ENCODE measurements at places on chromosomes 6 and 20.

DNA sequence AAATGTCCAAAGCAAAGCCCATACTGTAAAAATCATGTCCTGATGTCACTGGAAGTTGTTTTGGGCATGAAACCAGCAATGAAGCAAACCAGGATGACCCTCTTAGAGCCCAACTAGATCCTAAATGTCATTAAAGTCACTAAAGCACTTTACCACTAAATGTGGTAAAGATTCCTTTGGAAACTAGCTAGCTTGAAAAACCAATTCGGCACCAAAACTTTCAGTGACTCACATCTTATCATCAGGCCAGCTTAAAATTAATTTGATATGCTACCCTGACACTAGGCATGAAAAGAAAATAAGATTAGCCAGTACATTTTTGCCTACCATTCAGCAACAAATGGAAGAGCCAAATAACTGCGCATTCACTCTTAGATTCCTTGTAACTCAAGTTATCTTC lies 145.8 kb downstream of the PACRG start:
- no peaks in the 10 kb centered on the region for H3K27me3 ChIP-seq
- no peak overlapping the region for H3K4me3 ChIP-seq
- no peak for DNase-seq
- no peaks in the 10 kb centered on the region for H3K36me3 ChIP-seq
- H3K27ac ChIP-seq: no peak overlapping the region

GRCh38 chr6:6829872-6830685 lies 241.6 kb downstream of the LY86 start:
- no peak for DNase-seq
- no peaks in the 10 kb centered on the region for H3K36me3 ChIP-seq
- no peak overlapping the region for H3K4me3 ChIP-seq
- H3K27me3 ChIP-seq: no peaks in the 10 kb centered on the region

GRCh38 chr6:153130515-153131036 lies 506 bp downstream of the RGS17 start:
- H3K27ac ChIP-seq: no peak overlapping the region
- no peaks in the 10 kb centered on the region for H3K36me3 ChIP-seq
- peaks cover 11% of the 10 kb centered on the region for H3K27me3 ChIP-seq
- no peak for DNase-seq
- H3K4me1 ChIP-seq: peaks cover 11% of the 10 kb centered on the region
- H3K4me3 ChIP-seq: peak overlapping the region; percentile 50

DNA sequence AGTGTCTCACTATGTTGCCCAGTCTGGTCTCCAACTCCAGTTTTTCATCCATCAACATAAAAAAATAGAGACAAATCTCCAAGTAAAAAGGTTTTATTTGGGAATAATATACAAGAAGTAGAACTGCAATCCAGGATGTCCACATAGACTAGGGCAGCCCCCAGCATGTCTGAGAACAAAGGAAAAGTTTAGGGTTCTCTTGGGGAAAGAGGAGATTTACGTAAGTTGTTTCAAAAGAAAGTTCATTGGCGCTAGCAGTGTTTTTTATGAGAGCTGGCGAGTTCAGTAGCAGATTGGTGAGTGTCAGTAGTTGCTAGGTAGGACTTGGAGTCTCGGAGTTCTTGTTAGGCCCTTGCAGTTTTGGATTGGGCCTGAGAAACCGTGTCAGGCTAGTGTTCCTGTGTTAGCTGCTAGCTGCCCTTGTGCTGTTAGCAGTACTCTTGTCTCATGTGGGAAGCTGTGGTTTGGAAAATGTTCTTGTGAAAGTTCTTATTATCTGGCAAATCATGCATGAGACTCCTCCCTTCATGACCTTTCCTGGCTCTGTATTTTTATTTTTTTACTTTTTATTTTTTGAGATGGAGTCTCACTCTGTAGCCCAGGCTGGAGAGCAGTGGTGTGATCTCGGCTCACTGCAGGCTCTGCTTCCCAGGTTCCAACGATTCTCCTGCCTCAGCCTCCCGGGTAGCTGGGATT lies 24.7 kb downstream of the TTLL9 start:
- H3K27ac ChIP-seq: no peak overlapping the region
- no peaks in the 10 kb centered on the region for H3K27me3 ChIP-seq
- no peaks in the 10 kb centered on the region for H3K36me3 ChIP-seq
- no peak for DNase-seq
- H3K4me1 ChIP-seq: no peaks in the 10 kb centered on the region

GRCh38 chr6:167492100-167492449 lies 167.2 kb downstream of the TTLL2 start:
- no peak overlapping the region for H3K27ac ChIP-seq
- DNase-seq: no peak
- H3K36me3 ChIP-seq: no peaks in the 10 kb centered on the region

GRCh38 chr6:79946272-79947190 lies 822 bp downstream of the ELOVL4 start:
- H3K27me3 ChIP-seq: no peaks in the 10 kb centered on the region
- peak overlapping the region; percentile 45 for H3K4me3 ChIP-seq
- H3K4me1 ChIP-seq: peaks cover 10% of the 10 kb centered on the region
- H3K27ac ChIP-seq: no peak overlapping the region
- DNase-seq: peak; percentile 8

DNA sequence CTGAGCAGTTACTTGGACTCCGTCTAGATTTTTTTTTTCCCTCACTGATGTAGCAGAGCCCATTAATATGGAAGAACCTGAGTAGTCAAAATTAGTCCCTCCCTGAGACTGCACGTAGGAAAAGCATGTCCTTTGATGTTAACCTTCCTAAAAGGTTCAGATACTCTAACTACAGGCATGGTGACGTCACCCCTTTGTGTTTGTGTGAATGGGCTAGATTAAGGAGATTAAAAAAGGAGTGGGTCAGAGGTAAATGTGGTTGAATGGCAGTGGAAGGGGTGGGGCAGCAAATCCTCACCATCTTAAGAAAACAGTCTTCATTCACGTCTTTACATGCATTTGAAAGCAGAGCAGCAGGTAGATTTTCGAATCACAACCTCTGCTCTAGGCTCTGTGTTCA lies 521.1 kb downstream of the TFAP2B start:
- H3K4me3 ChIP-seq: no peak overlapping the region
- no peaks in the 10 kb centered on the region for H3K27me3 ChIP-seq
- DNase-seq: no peak
- H3K4me1 ChIP-seq: no peaks in the 10 kb centered on the region
- no peak overlapping the region for H3K27ac ChIP-seq

GRCh38 chr20:57649617-57650015 lies 29.4 kb upstream of the ZBP1 start:
- DNase-seq: no peak
- peaks cover 4% of the 10 kb centered on the region for H3K4me1 ChIP-seq
- no peak overlapping the region for H3K4me3 ChIP-seq
- no peaks in the 10 kb centered on the region for H3K27me3 ChIP-seq

- H3K27ac ChIP-seq: no peak overlapping the region
- H3K4me3 ChIP-seq: no peak overlapping the region
- no peaks in the 10 kb centered on the region for H3K27me3 ChIP-seq
- H3K4me1 ChIP-seq: no peaks in the 10 kb centered on the region
- no peak for DNase-seq
Measured at GRCh38 chr6:4100655-4101054, 21.7 kb upstream of the FAM217A start.
